ENCODE measurements at places on chromosomes 6 and 20.

GRCh38 chr20:33667245-33667675, 517 bp downstream of the ACTL10 start:
- peak; percentile 54 for DNase-seq

DNA sequence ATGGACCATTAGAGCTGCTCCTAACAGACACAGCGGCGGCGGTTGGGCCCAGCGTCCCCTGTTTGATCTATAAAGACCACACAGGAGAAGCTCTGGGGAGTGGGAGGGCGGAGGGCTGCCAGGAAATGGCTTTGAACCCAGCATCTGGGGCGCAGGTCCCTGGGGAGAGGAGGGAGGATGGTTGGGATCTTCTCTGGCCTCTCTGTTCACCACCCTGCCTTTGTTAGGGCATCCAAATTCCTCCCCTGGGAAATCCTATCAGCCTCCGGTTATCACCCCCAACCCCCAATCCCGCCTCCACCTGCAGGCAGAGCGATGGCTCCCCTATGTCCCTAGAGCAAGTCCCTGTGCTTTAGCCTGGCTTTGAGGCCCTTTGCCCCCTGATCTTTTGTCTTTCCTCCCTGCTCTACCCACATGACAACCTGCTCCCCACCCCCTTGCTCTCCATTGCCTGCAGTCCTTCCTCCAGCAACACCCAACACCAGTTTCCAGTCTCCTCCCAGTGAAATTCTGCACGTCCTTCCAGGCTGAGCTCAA, 7.1 kb downstream of the XKR7 start:
- DNase-seq = no peak

- no peak for DNase-seq
Measured at GRCh38 chr6:20069021-20069522, 143.2 kb downstream of the MBOAT1 start.

DNA sequence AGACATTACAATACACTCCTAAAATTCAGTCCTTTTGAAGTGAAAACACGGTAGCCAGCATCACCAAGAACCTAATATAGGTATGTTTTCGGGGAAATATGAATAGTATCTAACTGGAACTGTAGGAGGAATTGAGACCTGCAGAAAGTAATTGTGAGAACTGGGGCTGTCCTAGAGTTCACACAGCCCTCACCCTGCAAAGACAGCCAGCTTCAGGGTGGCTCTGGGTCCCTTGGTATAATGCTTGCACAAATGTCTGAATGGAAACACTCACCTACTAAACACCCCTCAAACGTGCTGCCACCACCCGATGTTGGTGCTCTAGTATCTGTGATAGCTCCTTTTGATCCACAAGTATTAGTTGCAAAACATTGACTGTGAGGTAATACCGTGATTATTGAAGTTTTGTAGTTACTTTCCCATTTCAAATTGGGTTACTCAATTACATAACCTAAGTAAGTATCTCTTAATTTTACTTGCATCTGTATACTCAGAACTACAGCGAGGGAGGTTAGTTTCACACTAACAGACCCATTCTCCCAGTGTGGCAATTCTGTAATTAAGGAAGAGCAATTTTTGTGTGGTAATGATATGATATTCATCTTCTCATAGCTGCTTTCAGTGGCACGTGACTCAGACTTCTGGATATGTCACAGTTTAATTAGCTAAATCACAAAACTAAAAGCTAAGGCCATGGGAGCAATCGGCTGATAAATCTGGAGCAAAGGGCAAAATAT, 129.5 kb downstream of the INSM1 start:
- DNase-seq = no peak

DNA sequence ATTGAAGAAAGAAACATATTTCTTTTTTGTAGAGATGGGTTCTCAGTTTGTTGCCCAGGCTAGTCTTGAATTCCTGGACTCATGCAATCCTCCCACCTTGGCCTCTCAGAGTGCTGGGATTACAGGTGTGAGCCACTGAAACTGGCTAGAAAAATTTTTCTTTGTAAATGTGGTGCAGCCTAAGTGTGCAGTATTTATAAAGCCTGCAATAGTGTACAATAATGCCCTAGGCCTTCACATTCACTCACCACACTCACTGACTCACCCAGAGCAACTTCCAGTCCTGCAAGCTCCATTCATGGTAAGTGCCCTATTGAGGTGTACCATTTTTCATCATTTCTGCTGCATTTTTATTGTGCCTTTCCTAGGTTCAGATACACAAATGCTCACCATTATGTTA, 31.4 kb downstream of the NHSL1 start:
- no peak for DNase-seq

- DNase-seq = peak; percentile 45
Measured at GRCh38 chr6:170283212-170284081, 7.4 kb downstream of the DLL1 start.

GRCh38 chr6:18218233-18218632, 46.1 kb downstream of the DEK start:
- no peak for DNase-seq

DNA sequence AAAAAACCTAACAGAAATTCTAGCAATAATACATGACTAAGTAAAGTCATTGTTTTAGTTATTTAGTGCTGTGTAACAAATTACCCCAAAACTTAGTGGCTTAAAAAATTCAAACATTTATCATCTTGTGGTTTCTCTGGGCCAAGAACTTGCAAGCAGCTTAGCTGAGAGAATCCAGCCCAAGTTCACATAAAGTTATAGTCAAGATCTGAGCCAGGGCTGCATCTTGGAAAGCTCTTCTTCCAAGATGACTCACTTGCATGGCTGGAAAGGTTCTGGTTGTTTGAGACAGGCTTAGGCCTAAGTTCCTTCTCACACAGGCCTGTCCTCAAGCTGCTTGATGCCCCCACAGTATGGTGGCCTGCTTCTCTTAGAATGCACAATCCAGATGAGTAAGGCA, 217.8 kb upstream of the TSHZ2 start:
- DNase-seq = no peak

- DNase-seq = no peak
Measured at GRCh38 chr20:58401162-58401561, 12.1 kb downstream of the VAPB start.

DNA sequence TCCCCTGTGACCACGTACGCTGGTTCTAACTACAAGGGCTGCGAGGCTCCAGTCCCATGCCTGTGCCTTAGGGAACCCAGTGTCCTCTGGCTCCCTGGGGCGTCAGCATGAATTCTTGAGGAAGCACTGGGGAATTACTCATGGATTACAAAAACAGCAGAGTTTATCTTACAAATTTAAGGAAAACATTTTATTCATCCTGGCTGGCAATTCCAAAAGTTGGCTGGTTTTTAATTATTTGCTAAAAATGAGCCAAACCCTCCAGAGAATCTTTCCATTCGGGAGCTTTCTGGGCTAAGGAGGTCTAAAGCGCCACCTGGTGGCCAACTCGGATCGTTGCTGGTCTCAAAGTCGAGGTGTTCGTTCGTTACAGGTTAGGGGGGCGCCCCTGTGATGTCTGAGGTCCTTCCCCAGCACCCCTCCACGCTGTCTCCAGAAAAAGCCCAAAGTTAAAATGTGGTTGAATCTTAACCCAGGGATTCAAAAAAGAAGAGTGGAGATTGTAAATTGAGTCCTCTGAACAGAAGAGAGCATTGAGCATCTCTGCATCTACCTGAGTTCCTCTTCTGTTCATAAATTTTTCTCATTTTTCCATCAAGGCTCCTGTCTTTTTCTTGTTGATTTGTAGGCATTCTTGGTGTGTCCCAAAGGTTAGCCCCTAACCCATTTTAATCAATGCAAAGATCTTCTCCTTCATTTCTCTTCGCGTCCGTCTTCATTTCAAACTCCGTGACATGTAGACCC, 99.4 kb downstream of the BFSP1 start:
- DNase-seq = peak; percentile 41

DNA sequence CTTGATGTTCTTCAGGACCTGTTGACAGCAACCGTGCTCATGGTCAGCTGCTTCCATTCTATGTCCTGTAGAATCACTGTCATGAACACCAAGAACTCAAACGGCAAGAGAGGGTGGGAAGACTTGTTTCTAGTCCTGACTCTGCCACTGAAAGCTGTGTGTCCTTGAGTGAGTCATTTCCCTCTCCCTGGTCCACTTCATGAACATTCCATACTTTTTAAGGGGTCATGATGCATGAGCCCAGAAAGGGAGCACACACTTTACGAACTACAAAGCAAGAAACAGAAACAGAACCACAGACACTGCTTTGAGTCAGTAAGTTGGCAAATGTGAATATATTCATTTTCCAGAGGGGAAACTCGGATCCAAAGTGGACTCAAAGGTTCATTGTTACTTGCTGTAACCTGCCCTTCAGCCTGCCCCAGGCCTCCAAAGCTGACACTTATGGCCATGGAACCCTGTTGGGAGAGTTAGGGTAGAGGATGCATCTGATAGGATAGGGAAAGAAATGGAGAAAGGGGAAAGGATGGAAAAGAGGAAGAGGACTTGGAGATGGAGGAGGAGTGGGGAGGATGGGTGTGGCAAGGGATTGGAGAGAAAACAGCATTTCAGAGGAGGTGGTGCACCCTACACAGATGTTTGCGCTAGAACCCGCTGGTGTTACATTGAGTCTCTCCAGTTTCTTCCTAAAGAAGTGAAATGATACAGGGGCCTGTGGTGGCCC, 129.8 kb downstream of the FOXO3 start:
- DNase-seq = no peak

- no peak for DNase-seq
Measured at GRCh38 chr6:130482645-130483390, 117.0 kb downstream of the TMEM200A start.

DNA sequence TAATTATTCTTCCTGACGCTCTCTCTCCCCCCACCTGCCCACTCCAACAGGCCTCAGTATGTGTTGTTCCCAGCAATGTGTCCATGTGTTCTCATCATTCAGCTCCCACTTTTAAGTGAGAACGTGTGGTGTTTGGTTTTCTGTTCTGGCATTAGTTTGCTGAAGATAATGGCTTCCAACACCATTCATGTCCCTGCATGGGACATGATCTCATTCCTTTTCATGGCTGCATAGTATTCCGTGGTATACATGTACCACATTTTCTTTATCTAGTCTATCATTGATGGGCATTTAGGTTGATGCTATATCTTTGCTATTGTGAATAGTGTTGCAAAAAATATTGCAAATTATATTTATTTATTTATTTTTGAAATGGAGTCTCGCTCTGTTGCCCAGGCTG, 258.0 kb downstream of the TFAP2A start:
- no peak for DNase-seq

- no peak for DNase-seq
Measured at GRCh38 chr6:494394-494793, 102.8 kb downstream of the IRF4 start.

- no peak for DNase-seq
Measured at GRCh38 chr6:143107911-143108761, 47.4 kb downstream of the AIG1 start.

DNA sequence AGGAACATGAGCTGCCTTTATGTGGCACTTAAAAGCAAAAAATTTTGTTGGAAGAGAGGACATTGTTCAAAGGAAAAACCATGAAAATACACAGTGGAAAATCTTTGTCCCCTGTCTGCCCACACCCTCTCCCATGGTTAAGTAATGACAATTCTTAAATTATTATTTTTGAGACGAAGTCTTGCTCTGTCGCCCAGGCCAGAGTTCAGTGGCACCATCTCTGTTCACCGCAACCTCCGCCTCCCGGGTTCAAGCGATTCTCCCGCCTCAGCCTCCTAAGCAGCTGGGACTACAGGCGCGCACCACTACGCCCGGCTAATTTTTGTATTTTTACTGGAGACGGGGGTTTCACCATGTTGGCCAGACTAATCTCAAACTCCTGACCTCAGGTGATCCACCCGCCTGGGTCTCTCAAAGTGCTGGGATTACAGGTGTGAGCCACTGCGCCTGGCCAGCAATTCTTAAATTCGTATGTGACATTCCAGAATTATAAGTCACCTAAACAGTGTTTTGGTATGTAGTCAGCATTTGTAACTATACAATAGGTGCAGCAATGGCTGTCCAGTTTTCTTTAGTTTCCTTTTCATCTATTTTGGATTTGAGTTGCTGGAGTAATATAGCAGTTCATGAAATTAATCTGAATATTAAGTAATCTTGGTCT, 636 bp upstream of the SSR1 start:
- DNase-seq = no peak
